Thyroid gland (tissue), 4 donors: ENCODE measurements at places on chromosomes 7 and 10. TPM values are rescaled to one million over a fixed set of nuclear protein-coding genes. Genes with fewer than 3 reads are reported as not detected.

DNA sequence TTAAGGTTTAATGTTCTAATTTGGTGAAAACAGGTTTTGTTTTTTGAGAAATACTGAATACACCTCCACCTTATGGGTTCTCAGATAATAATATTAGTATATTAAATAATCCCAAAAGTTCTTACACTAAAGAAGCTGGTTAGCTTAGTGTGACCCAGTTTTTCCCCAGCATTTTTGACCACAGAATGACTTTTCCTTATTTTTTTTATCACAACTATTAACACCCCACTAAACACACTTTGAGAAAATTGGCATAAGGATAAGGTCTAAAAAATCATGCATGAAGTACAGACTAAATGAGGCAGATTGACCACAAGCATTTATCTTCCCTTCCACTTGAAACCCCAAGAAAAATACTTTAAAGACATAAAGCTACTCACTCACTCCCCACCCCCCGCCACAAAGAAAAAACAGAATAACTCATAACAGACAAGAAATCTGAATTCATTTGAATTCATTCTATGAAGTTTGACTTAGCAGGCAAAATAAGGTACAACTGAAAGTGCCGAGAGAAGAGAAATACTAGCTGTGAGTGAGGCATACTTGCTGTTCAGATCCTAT, 49.7 kb upstream of the WNT16 start:
- DNase-seq = no peak
- no peak overlapping the region for H3K27ac ChIP-seq
- H3K4me1 ChIP-seq = no peaks in the 10 kb centered on the region
- no peaks in the 10 kb centered on the region for H3K27me3 ChIP-seq

DNA sequence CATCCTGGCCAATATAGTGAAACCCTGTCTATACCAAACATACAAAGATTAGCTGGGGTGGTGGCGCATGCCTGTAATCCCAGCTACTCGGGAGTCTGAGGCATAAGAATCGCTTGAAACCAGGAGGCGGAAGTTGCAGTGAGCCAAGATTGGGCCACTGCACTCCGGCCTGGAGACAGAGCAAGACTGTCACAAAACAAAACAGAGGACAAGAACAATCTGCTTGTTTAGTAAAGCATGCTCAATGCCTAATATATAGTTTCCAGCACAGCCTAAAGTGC, 1.8 kb upstream of the SEC24C start:
- peaks cover 26% of the 10 kb centered on the region for H3K4me1 ChIP-seq
- no peaks in the 10 kb centered on the region for H3K27me3 ChIP-seq
- no peak overlapping the region for H3K27ac ChIP-seq
- H3K36me3 ChIP-seq = peaks cover 8% of the 10 kb centered on the region

GRCh38 chr7:115329006-115329405, 407.1 kb downstream of the MDFIC start:
- DNase-seq = no peak
- no peaks in the 10 kb centered on the region for H3K27me3 ChIP-seq
- no peaks in the 10 kb centered on the region for H3K36me3 ChIP-seq
- no peak overlapping the region for H3K27ac ChIP-seq
- no peaks in the 10 kb centered on the region for H3K4me1 ChIP-seq
- H3K4me3 ChIP-seq = no peak overlapping the region

DNA sequence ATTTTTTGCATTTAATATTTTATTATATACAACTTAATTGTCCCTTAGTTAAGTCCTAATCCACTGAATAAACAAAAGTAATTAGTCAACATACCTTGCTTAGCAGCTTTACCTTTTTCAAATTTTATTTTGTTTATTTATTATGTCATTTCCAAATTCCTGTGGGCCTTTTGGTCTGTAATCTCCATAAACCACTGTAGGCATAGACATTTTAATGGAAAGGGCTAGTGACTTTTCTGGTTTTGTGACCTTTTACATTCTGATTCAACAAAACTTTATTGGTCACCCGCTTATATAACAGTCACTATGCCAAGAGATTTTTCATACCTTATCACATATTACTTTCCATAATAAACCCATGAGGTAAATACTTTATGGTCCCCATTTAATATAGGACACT, 181.3 kb upstream of the PRPS1L1 start:
- no peaks in the 10 kb centered on the region for H3K36me3 ChIP-seq
- no peaks in the 10 kb centered on the region for H3K27me3 ChIP-seq
- H3K4me3 ChIP-seq = no peak overlapping the region
- no peaks in the 10 kb centered on the region for H3K4me1 ChIP-seq
- H3K27ac ChIP-seq = no peak overlapping the region
- DNase-seq = no peak

- no peak overlapping the region for H3K4me3 ChIP-seq
- H3K4me1 ChIP-seq = no peaks in the 10 kb centered on the region
- no peaks in the 10 kb centered on the region for H3K27me3 ChIP-seq
- no peaks in the 10 kb centered on the region for H3K36me3 ChIP-seq
- no peak overlapping the region for H3K27ac ChIP-seq
Observed at GRCh38 chr7:136640977-136641376, 227.5 kb upstream of the CHRM2 start.

The IDE gene
- total RNA-seq = 43.8 TPM

The GIMAP5 gene
- 80.6 TPM for total RNA-seq

DNA sequence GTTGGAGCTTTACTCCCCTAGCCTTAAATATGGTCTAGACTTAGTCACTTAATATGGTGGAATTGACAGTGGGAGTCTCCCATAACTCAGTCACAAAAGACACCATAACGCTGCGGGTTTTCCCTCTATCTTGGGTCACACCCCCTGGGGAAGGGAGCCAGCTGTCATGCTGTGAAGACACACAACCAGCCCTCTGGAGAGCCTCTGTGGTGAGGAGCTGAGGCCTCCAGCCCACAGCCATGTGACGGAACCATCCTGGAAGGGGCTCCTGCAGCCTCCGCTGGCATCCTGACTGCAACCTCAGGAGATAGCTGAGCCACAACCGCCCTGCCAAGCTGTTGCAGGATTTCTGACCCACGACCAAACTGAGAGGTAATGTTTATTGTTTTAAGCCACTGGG, 37.9 kb downstream of the PAXIP1 start:
- H3K27ac ChIP-seq = no peak overlapping the region
- no peaks in the 10 kb centered on the region for H3K4me1 ChIP-seq
- DNase-seq = no peak
- no peak overlapping the region for H3K4me3 ChIP-seq
- H3K36me3 ChIP-seq = peaks cover 54% of the 10 kb centered on the region
- H3K27me3 ChIP-seq = no peaks in the 10 kb centered on the region
